ENCODE measurements at places on chromosomes 5 and 9. TPM values are rescaled to one million over a fixed set of nuclear protein-coding genes. Genes with fewer than 3 reads are reported as not detected.

RNF183 gene
- total RNA-seq, result not detected

PTPRD gene
- not detected for total RNA-seq

ELAVL2 gene
- not detected for total RNA-seq

PCDHGA8 gene
- total RNA-seq, result 3.8 TPM

C8G gene
- 2.2 TPM for total RNA-seq

ADAMTS12 gene
- total RNA-seq, result not detected

PALM2AKAP2 gene
- not detected for total RNA-seq

DNA sequence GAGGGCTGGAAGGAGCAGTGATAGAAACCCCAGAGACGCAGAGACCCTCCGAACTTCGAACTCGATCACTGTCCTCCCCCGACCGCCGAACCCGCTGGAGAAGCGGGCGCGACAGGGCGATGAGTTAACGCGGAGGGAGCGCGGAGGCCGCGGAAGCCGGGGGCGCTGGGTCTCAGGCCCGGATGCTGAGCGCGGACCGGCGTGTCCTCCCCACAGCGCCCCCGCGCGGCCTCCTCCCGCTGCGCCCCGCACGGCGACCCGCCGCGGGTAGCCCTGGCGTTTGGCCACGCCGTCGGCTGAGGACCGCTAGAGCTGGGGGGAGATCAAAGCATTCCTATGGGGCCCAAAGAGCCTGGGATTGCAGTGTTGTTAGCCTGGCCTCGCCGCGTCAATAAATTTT is 7.7 kb upstream of the DMRT2 start:
- DNase-seq, result no peak

DNA sequence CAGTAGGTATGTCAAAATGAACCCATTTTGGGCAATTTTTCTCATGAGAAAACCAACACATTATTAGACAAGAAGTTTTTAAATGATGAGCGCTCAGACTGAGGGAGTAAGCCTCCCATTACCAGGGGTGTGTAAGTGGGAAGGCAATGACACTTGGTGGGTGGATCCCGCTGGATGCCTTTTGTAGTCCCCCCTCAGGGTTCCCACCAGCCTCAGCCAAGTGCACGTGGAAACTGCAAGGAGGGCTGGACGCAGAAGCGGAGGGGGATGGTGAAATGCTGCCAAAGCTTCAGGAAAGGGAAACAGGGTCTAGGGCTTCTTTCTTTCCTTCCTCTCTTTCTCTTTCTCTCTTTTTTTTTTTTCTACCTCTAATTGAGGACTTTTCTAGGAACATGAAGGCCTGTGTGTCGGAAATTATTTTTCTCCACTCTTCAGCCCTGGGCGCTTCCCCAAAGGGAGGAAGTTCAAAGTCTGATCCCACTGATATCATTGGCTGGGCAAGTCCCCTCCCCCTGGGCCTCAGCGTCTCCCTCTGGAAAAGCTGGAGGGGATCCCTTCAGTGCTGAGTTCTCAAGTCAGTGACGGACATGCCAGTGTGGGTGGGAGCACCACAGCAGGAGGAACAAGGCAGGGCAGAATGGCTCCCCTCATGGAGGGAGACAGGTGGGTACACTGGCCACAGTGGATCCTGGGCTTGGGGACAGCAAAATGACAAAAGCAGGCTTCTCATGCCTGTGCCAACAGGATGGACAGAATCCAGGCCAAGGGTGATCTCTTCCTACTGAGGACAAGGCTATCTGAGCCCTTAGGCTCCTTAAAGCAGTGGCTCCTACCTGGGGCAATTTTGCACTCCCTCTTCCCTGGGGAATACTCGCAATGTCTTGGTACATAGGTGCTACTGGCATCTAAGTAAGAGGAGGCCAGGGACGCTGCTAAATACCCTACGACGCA is 23.9 kb upstream of the SLC25A51 start:
- DNase-seq, result no peak

DNA sequence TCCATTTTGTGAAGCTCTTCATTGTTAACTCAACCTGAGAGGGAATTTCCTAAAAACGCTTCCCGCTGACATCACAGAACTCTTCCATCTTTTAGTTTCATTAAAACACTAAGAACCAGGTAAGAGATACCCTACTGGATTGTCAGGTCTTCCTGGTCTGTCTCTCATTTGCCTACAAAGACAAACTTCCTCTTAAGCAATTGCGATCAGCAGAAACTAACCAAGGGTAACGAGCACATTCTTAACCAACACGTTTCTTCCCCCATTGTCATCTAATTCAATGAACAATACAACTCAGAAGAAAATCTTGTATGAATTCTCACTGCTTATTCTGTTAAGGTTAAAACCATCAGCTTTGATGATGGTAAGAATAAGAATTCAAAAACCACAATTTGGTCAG is 6.6 kb downstream of the FBXW11 start:
- DNase-seq, result peak; percentile 60

DNA sequence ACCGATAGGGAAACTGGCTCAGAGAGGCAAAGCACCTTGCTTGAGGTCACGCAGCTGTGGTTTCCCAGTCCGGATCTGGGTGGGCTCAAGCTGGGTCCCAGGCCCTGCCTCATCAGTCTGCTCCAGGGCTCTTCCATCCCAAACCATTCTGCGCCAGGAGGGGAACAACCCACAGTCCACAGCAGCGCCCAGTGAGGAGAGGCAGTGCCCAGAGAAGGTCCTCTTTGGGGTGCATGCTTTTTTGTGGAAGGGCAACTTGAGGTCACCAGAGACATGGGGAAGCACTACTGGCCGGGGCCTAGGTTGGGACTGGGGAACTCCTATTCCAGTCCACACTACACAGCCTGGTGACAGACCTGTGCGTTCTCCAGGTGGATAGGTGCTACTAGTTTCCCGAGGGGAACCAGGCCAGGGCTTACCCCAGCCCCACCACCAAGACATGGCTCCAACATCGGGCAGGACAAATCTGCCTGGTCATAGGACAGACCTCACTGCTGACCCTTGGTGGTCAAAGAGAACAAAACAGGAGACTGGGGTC is 62.5 kb upstream of the RNF130 start:
- DNase-seq, result no peak

GRCh38 chr5:54908774-54909525 is 76.4 kb downstream of the ESM1 start:
- DNase-seq, result no peak

DNA sequence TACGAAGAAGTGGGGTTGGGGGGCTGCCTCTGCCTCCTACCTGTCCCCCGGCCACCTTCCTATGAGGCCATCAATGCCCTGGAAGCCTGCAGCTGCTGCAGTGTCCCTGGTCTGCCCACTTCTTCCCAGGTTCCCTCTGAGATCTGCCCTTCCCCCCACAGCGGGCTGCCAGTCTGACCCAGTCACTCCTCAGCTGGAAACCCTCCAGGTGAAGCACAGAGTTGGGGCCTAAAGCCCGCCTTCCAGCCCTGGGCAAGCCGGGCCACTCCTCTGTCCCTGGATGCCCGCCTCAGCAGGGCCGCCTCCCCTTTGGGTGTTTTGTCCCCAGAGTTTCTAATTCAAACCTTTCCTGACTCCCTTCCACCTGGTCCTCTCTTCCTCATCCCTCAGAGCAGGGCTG is 137.0 kb downstream of the RXRA start:
- DNase-seq, result no peak

GRCh38 chr9:105281926-105282325 is 37.5 kb downstream of the SLC44A1 start:
- no peak for DNase-seq

DNA sequence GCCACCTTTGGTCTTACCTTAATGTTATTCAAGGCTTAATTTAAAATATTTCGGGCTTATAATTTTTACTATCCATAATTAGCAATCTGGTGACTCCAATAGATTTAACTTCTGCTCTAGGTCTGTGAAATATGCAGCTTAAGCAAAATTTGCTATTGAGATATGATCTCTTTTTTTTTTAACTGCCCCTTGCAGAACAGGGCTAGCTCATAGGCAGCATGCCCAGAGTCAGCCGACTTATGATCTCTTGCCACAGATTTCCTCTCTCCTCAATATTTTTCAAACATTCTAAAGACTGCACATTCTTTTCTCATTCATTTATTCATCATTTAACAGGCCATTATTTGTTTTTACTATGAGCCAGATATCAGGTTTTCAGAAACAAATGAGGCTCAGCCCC is 4.5 kb downstream of the TTC23L start:
- DNase-seq, result no peak

DNA sequence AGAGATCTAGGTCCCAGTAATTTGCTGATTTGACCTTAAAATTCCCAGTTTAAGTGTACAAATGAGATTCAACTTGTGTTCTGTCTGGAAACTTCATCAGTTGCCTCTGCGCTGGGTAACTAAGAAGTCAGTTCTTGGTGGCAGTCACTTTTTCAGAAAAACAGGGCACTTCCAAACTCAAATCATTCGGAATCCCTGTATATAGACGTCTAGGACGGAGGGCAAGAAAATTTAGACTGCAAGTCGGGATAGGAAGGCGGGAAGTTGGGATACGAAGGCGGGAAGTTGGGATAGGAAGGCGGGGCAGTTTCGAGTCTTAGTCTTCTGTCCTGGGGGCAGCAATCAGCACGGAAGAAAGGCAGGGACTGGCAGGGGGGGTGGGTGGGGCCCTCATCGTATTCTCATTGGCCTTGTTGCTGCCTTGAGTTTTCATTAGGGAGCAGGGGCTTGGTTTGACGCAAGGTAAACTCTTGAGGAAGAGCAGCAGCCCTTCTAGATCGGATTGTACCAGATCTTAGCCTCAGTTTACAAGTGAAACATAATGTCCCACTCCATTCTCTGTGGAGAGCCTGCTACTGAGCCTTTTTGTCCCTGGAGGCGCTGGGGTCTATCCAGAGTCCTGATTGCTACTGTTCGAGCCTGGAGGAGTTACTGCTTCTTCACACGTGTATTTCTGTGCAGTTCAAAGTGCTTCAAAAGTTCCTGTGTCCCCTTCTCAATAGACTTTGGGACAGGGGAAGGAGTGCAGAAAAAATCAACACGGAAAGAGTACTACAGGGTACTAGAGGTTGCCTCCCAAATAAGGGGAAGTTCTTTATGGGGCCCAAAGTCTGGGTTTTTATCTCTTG is 2.7 kb upstream of the PURA start:
- no peak for DNase-seq

- DNase-seq, result no peak
Observed at GRCh38 chr9:6917162-6917561, 159.4 kb downstream of the KDM4C start.

GRCh38 chr5:38922199-38922598 is 76.4 kb downstream of the OSMR start:
- peak; percentile 29 for DNase-seq

DNA sequence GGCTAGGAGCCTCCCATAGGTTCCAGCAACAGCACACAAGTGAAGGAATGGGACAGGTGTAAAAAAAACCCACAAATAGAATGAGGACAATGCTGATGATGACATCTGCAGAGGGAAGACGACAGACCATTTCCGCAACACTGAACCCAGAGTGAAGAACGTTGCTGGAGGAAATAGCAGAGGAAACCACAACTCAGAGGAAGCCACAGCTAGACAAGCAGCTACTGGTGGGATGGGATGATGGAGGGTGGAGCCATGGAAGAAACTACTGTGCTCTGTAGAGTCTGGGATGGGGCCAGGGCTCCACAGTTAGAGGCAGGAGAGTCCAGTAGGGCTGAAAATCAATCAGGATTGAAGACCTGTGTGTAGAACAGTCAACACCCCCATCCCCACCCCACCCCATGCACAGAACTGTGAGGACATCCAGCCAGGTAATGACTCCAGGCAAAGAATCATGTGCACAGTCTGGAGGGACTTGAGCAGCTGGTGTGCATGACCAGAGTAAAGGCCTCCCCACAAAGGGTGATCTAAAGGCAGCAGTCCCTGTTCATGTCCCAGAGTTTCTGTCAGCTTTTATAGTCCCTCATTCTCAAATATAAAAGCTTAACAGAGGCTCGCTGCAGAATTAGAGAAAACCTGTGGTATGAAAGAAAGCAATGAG is 65.2 kb upstream of the SPIN1 start:
- DNase-seq, result peak; percentile 78

GRCh38 chr9:97057651-97058050 is 18.7 kb upstream of the CTSV start:
- DNase-seq, result no peak

DNA sequence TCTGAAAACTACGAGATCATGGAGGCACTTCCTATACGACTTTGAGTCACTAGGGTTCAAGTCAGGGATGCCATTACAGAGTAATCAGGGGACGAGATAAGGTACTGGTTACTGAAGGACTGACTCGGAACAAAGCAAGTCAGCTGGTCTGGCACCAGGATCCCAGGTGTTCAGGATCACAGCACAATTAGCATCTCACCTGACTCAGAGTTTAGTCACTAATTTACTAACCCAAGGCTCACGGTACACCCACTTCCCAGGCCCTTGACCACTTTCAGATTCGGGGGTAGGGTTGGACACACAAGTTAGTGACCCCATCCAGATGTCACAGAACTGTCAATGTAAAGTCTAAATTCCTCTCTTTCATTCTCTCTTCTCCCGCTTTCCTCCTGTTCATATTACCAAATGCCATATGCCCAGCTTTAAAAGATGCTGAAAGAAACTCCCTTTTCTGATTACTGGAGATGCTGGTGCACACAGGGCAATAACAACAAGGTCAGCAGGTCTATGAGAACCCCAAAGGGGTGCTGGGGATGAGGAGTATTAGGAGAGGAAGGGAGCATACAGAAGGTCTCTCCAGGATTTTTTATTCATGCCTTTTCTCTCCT is 657.8 kb downstream of the TLE1 start:
- DNase-seq, result no peak

- no peak for DNase-seq
Observed at GRCh38 chr9:121233906-121234831, 32.5 kb upstream of the RAB14 start.

DNA sequence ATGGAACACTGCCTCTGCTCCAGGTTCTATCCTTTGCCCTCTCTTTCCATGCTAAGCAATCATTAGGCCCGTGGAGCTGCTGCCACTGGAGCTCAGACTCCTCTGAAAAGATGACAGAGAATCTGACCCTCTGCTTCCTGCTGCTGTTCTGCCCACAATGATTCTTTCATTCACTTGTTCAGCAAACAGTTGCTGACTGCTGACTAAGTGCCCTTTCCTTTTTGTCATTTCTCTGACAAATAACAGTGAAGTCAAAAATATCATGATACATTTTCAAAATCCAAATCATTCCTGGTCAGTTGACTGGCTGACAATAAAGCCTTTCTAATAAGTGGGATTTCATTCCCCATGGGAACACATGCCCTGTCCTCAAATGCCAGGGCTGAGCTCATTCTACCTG is 110.1 kb downstream of the SIL1 start:
- no peak for DNase-seq

DNA sequence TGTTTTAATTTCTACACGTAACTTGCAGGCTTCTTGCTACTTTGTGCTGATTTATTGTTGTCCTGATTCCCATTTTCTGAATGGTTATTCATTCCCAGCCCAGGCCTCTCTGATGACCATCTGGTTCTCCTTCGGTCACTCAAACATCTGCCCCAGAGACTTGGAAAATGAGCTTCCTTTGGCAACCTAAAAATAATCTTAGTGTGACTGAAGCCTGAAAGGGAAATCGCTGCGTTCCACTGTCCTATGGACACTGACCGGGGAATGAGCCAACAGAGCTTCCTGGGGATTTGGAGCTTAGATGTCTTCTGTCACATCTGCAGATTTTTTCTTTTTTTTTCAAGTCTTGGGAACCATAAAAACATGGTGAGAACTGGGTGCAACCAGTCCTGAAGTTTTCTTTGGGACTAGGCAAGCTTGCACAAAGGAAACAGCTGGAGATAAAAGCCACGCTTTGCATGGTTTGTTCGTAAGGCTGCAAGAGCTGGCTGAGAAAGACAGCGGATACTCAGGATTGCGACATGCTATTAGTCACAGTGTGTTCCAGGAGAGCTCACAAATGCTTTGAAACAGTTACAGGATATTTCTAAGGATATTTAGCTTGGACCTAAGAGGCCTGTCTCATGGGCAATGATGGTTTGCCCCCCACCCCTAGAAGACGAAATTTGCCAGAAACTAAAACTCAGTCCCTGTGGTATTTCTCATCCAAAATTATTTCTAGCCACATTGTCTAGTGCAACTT is 146.2 kb downstream of the GOLPH3 start:
- no peak for DNase-seq
